Endothelial cell of umbilical vein (primary cell): ENCODE measurements at places on chromosomes 1 and 21. TPM values are rescaled to one million over a fixed set of nuclear protein-coding genes. Genes with fewer than 3 reads are reported as not detected.

DNA sequence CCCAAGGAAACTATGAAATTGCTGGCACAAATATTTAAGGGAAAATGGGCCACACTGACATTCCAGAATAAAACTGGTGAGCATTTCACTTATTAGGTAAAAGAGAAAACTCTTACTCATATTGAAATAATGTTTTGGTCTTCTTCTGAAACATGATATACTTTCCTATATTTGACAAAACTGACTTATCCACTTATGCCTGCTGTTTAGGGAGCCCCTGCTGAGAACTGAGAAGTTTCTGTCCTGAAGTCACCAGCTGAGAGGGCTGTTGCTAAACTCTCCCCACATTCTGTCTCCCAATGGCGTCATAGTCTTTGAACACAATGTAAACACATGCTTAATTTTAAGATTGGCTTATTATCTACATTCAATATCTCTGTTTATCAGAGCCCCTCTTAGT, 46.8 kb upstream of the ZC3H11B start:
- DNase-seq: no peak

GRCh38 chr1:7940745-7941436, at the start of gene TNFRSF9:
Gene TNFRSF9, minus strand, starts transcription at chr1:7940839. Its CDS starts 845 bp downstream, at chr1:7939994.
- peak; percentile 58 for DNase-seq

DNA sequence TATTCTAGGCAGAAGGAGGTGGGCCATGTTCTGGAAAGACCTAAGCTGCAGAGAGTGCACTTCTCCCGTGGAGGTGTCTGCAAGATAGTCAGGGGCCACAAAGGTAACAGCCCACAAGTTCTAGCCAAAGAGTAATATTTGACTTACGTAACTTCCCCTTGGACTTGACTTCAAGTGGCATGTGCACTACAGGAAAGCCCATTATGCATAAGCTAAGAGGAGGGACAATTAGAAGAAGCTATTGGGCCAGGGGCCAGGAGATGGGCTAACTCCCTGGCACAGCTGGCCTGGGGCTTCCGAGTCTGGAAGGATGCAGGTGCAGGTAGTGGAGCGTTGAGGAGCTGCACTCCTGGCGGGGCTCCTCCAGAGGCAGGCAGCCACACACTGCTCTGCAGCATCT, 58.3 kb downstream of the ERG start:
- no peak for DNase-seq

Gene LCE2A
- not detected in 2 replicates for polyA plus RNA-seq

Gene NUDT4B
- 34.5 and 39.0 TPM in 2 replicates for polyA plus RNA-seq

Gene SZRD1
- 162 and 168 TPM in 2 replicates for polyA plus RNA-seq

Gene DDAH1
- polyA plus RNA-seq: 37.4 and 44.0 TPM in 2 replicates

Gene ZNF593OS
- not detected in 2 replicates for polyA plus RNA-seq

- DNase-seq: no peak
Measured at GRCh38 chr21:43021191-43021590, 46.8 kb downstream of the PKNOX1 start.

- DNase-seq: no peak
Measured at GRCh38 chr1:151309811-151310323, 17.3 kb downstream of the PI4KB start.
